ENCODE measurements at places on chromosomes 12 and 14.

DNA sequence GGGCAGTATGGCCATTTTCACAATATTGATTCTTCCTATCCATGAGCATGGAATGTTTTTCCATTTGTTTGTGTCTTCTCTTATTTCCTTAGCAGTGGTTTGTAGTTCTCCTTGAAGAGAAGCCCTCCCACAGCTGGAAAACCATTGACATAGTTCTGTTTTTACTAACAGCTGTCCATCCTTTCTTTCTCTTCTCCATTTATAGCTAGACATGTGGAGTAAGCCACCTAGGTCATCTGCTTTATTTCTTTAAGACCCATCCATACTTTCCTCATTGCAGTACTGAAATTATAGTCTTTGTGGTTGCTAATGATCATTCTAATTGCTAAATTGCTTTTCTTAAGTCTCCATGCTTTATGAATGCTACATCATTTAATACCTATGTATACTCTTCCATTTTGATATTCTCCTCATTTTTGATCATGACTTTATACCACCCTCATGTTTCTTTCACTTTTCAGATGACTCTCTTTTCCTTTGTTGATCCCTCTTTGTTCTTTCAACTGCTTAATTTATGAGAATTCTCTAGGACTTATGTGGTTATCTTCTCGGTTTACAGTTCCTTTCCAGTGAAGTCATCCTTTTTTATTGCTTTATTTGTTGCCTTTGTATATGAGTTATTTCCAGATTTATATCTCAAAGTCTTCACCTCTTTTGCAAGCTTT lies 114.2 kb downstream of the PCNX1 start:
- DNase-seq, result no peak

DNA sequence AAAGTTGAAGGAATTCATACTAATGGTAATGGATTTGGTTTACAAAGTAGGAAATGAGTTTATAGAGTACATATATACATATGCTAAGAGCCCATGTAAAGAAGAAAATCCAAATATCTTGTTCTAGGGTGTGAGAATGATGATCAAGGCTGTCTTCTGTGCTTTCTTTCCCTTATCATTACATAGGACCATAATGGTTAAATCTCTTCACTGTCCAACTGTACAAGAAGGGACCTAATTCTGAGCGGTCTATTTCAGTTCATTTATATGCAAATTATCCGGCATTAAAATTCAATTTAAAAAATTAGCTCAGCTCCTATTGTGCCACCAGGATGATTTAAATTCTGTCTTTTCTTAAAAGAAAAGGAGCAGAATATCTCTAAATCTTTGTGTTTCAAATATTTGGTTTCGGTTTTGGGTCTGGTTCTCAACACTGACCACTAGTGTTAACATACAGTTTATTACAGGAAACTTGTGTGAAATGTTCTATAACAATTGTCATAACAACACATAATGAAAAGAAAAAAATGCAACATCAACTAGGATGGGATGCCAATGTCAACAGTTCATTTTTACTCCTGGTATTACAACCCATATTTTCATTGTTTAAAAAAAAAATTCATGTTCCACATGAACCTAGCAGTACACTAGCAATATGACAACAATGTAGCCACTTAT lies 16.8 kb downstream of the OR4K1 start:
- no peak for DNase-seq

DNA sequence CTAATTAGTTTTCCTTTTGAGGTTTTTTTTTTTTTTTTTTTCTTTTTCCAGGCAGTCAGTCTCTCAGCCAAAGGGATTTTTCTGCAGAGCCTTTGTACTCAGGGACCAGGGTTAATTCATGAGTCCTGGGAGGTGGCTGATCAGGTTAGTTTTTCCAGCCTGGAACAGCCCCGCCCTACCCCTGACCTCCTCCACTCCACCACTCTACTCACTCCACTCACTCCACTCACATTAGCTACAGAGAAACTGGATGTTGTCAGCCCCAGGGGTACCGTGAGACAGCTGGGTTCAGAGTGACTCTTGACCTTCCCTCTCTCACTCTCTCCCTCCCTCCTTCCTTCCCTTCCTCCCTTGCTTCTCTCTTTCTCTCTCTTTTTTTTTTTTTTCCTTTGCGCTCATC lies 161.0 kb downstream of the CRADD start:
- no peak for DNase-seq

DNA sequence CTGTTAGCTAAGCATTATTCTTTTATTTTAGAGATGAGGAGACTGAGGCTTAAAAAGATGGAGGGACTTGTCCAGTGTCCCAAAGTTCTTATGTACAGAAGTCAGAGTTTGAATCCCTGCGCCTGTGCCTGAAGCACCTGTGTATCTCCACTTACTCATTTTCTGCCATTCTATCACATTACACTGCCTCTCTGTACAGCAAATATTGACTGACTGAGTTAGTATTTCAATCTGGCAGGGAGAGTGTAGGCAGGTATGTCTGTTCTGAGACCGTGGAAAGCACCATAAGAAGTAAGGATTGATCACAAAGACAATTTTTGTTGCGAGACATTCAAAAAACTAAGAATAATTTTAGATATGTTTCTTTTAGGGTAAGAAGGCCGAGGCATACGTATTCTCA lies 162.7 kb downstream of the KITLG start:
- no peak for DNase-seq

GRCh38 chr14:95562892-95563685 lies 28.2 kb downstream of the GLRX5 start:
- DNase-seq, result no peak

- DNase-seq, result no peak
Observed at GRCh38 chr12:93136253-93137055, 207.4 kb upstream of the EEA1 start.

DNA sequence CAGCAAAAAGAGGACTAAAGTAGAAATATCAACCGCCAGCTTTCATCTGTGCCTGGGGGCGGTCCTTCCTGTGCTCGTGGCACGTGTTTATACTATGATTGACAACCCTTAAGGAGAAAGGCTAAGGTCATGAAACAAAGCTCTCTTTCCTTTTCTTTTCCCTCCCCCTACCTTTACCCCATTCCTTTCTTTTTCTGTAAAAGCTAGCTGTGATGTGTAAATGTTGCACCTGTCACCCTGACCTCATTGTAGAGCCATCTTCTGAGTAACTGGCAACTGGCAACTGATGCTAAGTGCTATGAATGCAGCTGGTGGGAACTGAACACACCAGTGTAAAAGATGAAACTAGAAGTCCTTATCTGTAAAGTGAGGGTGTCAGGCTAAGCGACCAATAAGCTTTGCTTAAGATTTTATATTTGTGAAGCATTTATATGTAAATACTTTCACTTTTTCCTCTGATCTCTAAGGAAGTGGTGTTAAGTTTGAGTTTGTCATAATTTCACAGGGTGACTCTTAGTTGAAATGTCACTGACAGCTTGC lies 102.8 kb upstream of the BCAT1 start:
- DNase-seq, result no peak

DNA sequence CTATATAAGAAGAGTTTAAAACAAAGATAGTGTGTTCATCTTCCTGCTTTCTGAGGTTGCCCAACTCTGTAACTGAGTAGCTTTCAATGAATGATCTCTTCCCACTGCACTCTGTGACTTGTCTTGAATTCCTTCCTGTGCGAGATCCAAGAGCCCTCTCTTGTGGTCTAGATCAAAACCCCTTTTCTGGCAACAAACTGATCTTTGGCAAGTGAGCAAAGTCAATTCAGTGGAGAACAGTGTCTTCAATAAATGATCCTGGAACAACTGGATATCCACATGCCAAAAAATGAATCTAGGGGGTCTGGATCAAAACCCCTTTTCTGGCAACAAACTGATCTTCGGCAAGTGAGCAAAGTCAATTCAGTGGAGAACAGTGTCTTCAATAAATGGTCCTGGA lies 8.5 kb downstream of the CFAP54 start:
- no peak for DNase-seq

- no peak for DNase-seq
Observed at GRCh38 chr14:86613126-86613525, 1083.2 kb downstream of the FLRT2 start.

GRCh38 chr12:3141339-3142321 lies 64.5 kb downstream of the TSPAN9 start:
- no peak for DNase-seq

GRCh38 chr14:73833530-73834260 lies 17.9 kb upstream of the PTGR2 start:
- DNase-seq, result no peak

- DNase-seq, result no peak
Observed at GRCh38 chr12:39378341-39378740, 64.6 kb downstream of the KIF21A start.

GRCh38 chr12:72288911-72289310 lies 16.7 kb downstream of the TRHDE start:
- no peak for DNase-seq

GRCh38 chr12:32451816-32452215 lies 52.5 kb downstream of the FGD4 start:
- DNase-seq, result no peak

GRCh38 chr14:23089498-23090253 lies 5.3 kb downstream of the ACIN1 start:
- no peak for DNase-seq

DNA sequence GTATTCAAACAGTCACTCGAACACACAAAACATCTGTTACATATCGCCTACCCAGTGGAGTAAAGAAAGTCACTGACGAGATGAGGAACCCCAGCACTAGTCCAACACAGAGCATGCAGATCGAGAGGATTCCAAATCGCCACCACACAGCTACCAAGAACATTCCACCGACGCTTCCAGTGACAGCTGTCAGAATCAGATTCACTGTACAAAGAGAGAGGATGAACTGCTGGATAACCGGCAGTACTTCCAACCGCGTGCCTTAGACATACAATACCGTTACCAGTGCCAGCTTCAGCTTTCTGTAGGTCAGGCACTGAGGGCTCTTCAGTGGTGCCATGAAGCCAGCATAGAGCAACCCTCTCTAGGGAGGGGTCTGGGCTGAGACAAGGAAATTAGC lies 34.5 kb downstream of the TM7SF3 start:
- DNase-seq, result no peak

- DNase-seq, result no peak
Observed at GRCh38 chr12:111033281-111034082, 113.1 kb upstream of the MYL2 start.

DNA sequence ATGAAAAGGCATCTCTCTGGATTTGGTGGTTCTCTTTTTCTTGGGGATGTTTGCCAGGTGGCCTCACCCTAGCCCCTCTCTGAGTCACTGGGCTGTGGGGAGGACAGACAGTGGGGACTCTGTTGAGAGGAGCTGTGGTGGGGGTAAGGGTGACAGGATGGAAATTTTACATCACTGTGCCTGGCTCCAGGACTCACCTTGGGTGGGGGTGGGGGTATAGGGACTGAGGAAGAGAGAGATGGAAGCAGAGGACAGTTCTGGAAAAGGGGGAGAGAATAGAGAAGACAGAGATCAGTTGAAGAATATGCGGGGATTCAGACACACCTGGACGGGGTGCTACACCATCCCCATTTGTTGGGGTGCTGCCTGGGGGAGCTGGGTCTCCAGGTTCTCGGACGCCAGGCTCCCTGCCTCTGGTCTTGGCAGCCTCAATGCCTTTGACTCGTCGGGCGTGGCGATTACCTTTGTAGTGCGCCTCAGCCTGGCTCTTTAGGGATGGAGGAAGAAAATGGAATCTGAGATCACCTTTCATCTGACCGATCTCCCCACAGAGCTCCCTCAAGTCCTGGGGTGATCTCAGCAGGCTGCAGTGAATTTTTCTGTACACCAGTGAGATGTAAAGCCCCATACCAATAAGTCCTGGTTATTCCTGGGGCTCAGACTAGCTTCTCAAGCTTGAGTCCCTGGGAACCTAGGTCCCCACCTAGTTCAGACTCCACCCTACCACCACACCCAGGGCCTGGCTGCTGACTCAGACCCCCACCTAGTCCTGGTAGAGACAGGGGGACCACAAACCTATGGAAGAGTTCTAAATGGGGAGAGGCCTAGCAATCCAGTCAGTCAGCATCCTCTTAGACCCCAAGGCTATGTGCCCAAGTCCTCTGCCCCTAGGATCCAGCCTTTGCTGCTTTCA lies 9.6 kb upstream of the GPR84 start:
- no peak for DNase-seq
